ENCODE measurements at places on chromosomes 2 and 18. TPM values are rescaled to one million over a fixed set of nuclear protein-coding genes. Genes with fewer than 3 reads are reported as not detected.

GRCh38 chr18:3649633-3650426 is 199.9 kb downstream of the TGIF1 start:
- no peak for DNase-seq

- no peak for DNase-seq
These were observed 166.4 kb upstream of the MSH6 start for GRCh38 chr2:47616506-47616905.

GRCh38 chr2:194319222-194319992 is 1337.6 kb upstream of the SLC39A10 start:
- no peak for DNase-seq

FOXD4L1 gene
- total RNA-seq: 0.17 TPM

UPP2 gene
- not detected for total RNA-seq

Data from mucosa of gallbladder (tissue), 1 donor.